ENCODE measurements at places on chromosomes 4 and X.

DNA sequence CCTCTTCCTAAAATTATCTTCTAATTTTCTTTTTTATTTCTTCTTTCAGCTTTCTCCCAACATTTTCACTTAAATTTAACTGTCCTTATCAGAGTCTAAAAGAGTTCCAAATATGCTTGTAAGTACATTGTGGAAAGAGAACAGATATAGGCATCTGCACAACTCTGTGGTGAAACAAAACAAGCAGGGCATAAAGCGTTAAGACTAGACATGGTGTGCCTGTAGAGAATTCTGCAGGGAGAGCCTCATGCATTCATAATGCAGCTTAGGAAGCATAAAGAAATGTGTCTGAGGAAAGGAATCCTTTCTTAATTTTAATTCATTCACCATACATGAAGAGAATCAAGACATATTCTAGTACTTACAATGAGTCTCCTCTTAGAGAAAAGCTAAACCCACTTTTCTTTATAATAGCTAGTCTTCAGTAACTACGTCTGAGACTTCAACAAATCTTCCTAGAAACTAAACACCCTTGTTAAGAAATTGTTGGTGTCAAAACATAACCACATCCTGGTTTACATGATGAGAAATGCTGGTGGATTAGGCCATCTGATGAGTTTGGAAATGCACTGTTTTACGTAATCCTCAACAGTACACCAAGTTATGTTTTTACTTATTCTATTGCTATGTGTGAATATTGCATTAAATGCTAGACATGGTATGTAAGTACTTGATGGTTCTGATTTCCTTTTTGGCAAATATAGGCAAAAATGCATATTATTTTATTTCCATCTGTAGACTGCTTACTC, 307.8 kb upstream of the GIMD1 start:
- DNase-seq, result no peak

DNA sequence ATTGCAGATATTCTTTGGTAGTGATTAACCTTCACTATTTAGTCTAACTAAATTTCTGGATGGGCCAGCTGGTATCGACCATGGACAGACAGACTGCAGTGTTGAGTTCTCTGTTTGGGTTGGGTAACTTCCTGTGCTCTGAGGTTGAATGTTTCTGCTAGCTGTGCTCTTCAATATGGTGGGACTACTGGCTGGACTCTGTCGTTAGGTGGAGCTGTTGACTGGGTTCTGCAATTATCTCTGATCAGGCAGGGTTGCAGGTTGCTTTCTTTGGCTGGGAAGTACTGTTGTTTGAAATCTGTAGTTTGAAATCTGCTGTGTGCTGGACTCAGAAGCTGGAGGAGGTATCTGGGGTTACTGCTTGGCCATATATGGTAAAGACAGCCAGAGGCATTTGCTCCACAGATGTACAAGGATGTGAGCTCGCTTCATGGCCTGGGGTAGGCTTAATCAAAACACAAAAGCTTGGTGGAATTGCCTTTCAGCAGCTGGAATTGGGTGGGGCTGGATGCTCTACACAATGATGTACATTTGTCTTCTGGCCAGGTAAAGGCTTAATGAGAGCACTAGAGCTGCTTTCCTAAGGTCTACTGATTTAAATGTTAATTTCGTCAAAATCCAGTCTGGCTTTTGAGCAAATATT, 1472.0 kb downstream of the FAM133A start:
- DNase-seq, result no peak

GRCh38 chr4:123833171-123833643, 436.6 kb downstream of the SPRY1 start:
- no peak for DNase-seq

DNA sequence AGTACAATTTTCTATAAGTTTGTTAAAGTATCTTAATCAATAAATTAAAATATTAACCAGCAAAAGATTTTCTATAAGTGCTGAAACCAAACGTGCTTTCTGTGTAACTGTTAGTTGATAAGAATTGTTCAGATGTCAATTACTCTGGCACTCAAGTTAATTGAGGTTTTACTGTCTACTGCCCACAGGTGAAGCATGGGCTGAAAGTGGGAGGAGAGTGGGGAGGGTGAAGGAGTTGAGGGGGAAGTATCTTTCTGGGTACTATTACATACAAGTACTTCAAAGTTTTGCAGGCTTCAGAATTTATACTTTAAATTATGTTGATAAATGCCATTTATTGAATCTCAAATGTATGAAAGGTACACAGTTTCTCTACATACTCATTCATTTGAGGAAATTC, 19.1 kb upstream of the CXCL3 start:
- DNase-seq, result no peak

GRCh38 chr4:48051078-48051477, 34.5 kb downstream of the NIPAL1 start:
- DNase-seq, result no peak
